ENCODE measurements at places on chromosomes 2 and 18.
A peak's percentile ranks its signal among the peaks of the same experiment; 100 is the strongest.

DNA sequence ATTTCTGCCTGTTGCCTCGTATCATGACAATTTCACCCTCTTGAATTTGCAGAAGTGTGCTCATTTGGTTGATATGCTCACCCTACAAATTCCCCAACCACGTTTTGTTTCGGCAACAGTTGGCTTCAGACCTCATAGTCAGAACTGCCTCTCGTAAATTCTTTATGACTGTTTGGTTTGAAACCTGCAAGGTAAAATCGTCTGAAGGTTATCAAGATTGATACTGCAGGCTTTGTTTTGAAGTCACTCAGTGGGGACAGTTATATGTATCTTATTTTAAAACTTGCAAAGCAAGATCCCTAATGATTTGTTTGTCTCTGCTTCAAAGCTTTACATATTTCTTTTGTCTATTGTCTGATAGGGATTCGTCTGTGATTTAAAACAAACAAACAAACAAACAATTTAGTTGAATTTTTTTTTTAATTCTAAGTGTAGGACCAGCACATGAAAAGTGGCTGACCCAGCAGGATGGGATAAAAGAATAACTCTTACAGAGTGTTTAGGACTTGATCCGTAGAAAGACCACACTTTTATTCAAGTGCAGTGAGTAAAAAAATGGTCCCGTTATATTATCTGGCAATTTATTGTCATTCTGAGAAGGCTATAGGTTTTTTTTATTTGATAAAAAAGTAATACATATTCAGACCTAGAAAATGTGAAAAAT, 45.7 kb upstream of the MYCN start:
- no peak for DNase-seq

DNA sequence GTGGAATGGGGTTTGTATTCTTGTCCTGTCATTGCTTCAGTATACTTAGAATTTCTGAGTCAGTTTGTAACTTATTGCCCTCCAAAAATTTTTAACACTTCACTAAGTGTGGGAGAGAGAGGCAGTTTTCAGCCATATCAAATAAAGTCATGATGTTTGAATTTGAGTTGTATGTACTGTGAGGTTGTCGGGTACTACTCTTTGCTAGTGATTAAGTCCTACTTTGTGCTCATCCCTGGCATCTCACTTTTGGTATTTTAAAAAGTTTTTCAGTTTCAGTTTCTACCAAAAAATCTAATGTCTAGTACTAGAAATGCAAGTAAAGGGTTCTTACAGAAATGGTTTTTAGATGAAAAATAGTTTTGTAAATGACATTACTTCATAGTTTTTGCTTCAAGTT, 40.7 kb downstream of the EIF5B start:
- DNase-seq = no peak

GRCh38 chr2:43143756-43144155, 82.7 kb downstream of the ZFP36L2 start:
- no peak for DNase-seq

DNA sequence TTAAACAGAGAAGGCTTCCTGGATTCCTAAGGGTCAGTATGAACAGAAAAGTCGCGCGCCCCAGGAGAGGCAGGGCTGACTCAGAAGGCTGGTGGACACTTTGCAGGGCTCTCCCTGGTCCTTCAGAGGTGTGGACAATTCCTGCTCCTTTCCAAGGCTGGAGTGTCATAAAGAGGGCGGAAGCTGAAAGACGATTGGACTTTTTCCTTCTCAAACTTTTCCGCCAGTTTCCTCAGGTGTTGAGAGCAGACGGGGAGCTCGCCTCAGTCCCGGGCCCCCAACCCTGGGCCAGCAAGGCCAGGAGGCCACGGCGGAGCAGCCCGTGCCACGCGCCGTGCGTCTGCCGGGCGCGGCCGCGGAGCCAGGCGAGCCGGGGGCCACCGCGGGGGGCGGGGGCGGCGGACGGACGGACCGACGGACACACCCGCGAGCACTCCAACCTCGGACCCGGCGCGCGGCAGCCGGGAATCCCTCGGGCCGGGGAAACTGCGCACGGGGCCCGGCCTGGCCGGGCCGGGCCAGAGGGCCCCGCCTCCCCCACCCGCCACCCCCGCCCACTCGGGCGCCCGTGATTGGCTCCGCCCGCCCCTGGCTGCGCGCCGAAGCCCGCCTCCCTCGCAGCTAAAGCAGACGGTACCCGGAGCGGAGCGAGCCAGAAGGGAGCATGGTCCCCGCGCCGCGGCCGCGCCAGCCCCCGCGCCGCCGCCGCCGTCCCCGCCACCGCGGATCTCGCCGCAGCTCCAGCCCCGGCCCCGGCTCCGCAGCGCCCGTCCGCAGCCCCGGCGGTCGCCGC, at the start of gene KLHL29:
KLHL29 (plus strand) TSS at position 629 of the 793 bp plus-strand sequence. CDS start 177,018 bp downstream, outside the sequence.
- peak; percentile 62 for DNase-seq

DNA sequence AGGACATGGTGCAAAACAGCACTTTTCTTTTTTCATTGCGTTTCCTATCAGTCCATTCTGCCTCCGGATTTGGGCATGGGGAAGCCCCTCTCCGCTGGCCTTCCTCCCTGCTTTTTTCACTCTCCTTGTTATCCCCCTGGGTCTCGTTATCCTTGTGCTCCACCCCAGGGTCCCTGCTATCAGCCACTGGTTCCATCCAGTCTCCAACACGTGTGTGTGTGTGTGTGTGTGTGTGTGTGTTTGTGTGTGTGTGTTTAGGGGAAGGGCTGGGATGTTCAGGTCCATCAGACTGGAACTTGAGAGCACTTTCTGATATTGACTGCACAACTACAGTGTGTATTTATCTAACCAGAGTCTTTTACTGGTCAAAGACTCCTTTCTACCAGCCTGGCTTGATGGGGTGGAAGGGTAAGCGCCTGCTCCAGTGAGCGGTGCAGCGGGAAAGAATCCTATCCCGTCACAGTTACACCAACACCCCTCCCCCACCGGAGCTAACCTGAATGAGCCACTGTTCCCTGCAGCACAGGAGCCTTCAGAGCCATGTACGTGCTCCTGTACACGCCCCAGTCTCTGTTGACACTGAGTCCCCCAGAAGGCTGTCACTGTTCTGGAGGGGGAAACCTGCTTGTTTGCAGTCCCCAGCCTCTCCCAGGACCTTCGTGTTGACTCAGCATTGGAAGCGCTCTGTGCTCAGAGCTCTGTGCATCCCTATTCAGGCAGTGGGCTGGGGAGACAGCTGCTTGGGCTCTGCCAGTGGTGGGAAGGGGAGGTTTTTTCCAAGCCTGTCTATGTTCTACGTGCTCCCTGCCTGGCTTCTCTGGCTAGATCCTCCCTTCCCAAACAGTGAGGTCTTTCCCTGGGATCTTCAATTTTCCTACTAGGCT, 4.6 kb downstream of the INHA start:
- DNase-seq = peak; percentile 15

GRCh38 chr2:196365145-196365544, 193.8 kb upstream of the STK17B start:
- DNase-seq = no peak

- DNase-seq = no peak
Measured at GRCh38 chr2:26442707-26443106, 35.2 kb downstream of the OTOF start.

DNA sequence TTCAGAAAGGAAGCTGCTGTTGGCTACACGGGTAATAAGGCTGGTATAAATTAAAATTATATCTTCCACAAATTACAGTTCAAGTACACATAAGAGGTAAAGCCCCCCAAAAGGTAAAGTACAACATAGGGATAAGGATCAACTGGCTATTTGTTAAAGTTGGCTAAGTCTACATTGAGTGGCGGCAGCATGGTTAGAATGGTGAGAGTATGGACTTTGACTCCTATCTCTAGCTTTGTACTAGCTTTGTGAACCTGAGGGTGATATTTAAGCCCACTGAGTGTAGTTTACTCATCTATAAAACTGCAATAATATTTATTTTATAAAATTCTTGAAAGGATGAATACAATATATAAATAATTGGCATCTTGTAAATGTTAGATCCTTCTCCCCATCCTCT, 542.8 kb downstream of the DSC3 start:
- no peak for DNase-seq

GRCh38 chr2:21231985-21232384, 108.2 kb downstream of the TDRD15 start:
- DNase-seq = no peak

- DNase-seq = no peak
Measured at GRCh38 chr2:221780281-221780688, 208.2 kb upstream of the EPHA4 start.

DNA sequence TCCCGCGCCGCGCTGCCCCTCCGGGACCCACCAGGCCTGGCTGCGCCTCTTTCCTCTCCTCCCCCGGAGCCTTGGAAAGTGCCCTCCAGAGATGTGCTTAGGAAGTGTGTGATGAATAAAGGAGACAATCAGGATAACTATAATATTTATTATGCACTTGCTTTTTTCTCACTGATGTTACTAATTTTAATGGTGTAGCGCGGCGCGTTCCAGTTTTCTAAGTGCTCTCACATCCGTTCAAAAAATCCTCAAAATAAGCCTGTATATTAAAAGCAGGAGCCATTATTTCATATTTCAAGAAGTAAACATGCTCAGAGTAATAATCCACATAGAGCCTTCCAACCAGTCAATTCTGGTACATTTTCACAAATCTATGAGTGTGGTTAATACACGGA, 941 bp upstream of the MPPE1 start:
- no peak for DNase-seq

GRCh38 chr18:2508678-2509077, 62.6 kb downstream of the METTL4 start:
- DNase-seq = no peak

- DNase-seq = no peak
Measured at GRCh38 chr2:154133823-154134222, 262.1 kb downstream of the GALNT13 start.

GRCh38 chr2:200585730-200586643, at the start of gene AOX1:
TSS of gene AOX1 (plus strand) at chr2:200586014. CDS start at chr2:200586109, 95 bp downstream.
- DNase-seq = no peak

GRCh38 chr2:97840198-97840597, 126.8 kb downstream of the ZAP70 start:
- DNase-seq = no peak

DNA sequence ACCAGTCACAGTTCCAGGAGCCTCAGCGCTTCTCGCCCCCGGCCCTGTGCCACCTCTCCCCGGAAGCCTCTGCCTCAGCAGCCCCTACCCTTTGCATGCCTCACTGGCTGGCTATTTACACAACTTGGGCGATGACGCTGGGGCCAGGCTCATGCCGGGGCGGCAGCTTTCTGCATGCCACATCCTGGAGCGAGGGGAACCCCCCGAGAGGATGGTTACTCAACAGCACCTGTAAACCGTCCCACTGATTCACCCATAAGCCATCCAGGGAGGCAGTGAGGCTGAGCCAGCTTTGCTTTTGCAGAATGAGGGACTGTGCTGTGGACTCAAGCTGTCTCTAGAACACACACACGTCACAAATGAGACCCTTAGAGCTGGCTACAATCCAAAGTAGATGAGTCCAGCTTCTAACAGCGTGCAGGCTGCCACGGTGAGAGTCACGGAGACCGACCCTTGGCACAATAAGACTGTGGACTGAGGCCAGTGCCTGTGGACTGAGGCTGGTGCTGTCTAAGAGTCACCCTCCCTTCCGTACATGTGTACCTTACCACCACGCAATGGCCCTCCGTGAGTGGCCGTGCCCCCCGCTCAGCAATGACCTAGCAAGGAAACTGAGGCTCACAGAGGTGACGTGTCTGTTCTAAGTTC, 45.6 kb upstream of the ODC1 start:
- DNase-seq = no peak

DNA sequence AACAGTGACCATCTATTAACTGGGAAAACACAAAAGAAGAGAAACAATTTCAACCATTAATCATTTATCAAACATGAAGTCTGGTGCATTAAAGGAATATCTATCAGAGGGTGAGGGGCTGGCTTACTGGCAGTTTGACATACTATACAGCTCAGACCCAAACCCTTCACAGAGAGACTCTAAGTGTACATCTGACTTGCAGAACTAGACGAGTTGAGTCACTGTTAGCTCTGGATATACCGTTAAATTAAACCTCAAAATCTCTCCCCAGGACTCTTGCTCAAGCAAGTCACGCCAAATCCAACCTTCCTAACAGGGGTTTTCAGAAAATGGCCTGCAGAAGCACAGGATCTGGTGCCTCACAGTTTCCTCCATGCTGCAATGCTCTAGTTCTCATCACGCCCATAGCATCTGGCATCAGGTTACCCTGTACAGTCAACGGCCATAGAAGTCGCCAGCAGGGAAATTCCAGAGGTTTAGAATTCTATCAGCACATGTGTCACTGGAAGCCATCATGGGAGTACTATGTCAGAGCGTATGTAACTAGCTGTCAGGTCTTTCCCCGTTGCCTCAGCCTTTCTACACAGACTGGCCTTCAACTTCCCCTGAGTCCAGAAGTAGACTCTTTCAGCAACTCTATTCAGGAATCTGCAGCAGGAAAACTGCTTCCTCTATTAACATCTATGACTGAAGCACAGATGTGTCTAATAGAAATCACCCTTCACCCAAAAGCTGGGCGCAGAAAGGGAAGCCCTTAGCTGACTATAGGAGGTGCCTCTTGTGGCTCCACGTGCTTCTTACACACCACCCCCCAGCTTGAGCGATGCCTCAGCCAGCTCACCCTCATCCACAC, 9.3 kb downstream of the TGOLN2 start:
- DNase-seq = no peak

GRCh38 chr2:36068086-36068485, 287.5 kb upstream of the CRIM1 start:
- DNase-seq = no peak

DNA sequence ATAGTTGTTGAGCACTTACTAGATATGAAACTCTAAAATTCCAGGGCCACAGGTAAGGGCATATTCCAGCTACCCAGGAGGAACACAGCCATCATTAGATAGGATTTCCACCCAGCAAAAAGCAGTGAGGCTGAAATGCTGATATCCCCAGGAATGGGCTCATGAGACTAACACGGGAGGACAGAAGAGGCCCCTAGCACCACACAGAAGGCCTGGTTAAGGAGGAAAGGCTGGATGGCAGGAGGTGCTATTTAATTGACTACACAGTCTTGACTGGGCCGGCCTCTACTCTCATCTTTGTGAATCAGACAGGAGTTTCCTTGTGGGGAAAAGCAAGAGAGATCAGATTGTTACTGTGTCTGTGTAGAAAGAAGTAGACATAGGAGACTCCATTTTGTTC, 61.7 kb downstream of the MRPL35 start:
- no peak for DNase-seq

DNA sequence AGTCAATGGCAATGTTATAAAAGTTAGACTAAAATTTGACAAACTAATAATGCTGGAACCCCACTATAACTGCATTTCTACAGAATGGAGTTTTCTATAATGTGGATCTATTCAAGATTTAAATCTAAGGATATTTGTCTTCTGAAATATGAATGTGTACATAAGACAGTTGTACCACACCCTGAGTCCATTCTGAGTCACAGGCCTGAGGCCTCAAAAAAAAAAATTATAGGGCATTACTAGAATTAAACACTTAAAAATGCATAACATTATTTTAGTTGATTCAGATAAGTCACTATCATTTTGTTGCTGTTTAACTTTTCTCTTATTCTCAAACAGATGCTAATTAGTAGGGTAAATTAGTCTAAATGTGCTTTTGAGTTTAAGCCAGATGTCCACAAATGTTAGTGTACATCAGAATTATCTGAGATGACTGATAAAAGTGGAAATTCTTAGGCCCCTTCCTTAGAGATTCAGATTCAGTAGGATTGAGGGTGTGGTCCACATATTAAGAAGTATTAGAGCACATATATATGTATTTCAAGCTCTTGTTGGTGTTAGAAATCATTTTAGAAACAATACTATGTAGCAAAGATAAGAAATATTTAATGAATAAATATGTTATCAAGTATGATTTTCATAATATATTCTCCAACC, 42.4 kb upstream of the COL5A2 start:
- DNase-seq = no peak

GRCh38 chr2:6078414-6078813, 386.2 kb downstream of the SOX11 start:
- no peak for DNase-seq

- no peak for DNase-seq
Measured at GRCh38 chr2:68290901-68291300, 28.8 kb downstream of the CNRIP1 start.
